ENCODE measurements at places on chromosomes 4 and X. TPM values are rescaled to one million over a fixed set of nuclear protein-coding genes. Genes with fewer than 3 reads are reported as not detected.

GRCh38 chr4:84879651-84880200 is 86.8 kb downstream of the WDFY3 start:
- no peak for DNase-seq

Gene TMPRSS11D
- total RNA-seq: not detected

Gene KIT
- total RNA-seq: 24.4 TPM

Gene TRPC3
- total RNA-seq: 14.1 TPM
